ENCODE measurements at places on chromosomes 7 and 10.

DNA sequence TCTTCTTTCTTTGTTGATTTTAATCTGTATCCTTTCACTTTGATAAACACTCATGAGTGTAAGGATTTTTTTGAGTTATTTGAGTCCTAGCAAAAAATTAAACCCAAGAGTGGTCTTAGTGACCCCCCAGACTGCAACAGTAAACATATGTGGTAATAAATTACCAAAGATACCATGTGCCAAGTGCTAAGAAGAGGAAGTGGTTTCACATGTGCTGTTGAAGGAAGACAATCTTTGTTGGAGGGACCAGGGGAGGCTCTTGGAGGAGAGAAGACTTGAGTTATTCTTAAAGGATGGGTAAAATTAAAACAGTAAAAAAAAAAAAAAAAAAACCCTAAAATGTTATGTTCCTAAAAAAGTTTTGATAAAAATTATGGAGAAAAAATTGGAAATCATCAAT is 150.2 kb downstream of the SEC23IP start:
- DNase-seq, result no peak

DNA sequence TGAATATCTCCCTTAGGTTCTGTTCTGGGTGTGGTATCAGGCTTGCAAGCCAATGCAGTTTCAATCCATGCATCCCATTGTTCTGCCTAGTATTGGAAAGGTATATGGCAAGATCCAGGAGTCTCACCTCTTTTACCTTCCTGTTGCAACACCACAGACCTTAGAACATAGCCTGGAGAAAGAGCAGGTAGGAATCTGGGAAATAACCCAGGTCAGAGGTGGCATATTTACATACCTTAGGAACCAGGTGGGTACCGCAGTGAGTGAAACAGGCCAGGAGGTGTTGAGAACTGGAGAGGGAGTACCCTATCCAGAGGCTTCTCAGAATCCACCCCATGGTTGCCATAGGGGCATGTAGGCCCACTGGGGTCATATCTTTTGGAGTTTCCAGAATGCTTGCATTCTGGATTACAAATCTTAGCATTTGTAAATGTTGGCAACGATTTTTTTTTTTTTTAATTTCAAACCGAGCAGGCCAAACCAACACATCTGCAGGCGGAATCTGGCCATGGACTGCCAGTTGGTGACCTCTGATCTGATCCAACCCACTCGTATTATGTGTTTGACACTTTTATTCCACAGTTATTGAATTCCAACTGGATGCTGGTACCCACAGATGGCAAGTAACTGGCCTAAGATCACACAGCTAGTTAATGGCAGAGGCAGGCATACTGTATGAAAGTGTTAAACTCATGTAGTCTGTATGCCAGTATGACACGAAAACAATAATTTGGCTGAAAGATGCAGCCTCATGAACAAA is 180.3 kb upstream of the TCF7L2 start:
- DNase-seq, result no peak

DNA sequence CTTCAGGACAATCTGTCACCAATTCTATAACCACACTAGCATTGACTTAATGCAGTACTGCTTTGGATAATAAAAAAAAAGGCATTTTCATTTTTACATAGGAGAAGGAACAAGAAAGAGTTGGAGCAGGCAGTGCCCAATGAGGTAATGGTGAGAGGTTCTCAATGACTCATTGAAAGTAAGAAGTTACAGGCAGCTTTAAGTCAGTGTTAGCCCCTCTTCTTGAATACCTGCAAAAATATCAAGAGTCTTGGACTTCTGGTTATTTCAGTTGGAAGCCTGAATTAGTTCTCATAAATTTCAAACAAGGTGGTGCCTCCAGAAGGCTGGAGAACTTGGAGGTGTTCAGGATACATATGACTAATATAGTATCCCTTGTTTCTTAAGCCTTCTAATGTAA is 422.5 kb downstream of the HTR7 start:
- DNase-seq, result no peak

- DNase-seq, result no peak
Observed at GRCh38 chr10:103665162-103665889, 171.8 kb downstream of the NEURL1 start.

DNA sequence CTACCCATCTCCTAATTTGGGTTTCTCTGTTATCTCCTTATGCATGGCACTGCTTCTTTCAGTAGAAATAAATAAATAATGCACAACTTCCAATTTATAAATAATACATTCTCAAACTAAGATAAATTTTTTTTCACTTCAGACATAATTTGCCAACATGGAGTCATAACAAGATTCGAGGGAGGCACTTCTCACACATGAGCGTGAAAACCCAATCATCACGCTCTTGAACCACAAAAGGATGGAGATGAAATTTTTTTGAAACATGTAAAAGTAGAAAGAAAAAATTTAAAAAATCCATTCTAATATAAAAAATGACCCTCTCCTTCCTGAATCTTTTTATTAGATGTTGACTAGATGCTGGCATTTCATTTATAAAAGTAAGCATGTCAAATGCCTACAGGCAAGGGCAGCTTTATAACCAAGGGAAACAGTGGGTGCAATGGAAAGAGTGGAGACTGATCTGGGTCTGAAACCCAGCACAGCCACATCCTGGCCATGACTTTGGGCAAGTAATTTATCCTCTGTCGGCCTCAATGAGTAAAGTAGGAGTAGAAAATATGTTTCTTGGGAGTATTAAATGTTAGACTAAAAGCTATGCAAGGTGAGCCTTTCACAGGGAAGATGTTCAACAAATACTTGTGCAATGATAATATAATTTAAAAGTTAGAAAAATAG is 185.0 kb downstream of the STK31 start:
- no peak for DNase-seq

DNA sequence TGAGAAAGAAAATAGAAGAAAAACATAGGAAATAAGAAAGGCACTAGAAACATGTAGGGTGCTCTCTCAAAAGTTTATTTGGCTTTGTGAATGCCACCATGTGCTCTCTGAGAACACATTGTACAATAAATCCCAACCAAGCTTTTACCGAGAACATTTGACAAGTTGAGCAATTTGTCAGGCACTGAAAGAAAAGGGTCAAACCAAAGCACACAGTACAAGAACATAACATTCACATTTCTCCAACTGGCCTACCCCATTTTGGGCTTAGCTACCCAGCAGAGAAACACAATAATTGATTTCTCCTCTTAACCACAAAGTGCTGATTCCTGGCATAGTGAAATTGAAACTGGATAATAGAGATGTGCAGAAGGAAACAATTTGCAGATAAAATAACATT is 69.2 kb upstream of the SLC39A12 start:
- DNase-seq, result no peak

DNA sequence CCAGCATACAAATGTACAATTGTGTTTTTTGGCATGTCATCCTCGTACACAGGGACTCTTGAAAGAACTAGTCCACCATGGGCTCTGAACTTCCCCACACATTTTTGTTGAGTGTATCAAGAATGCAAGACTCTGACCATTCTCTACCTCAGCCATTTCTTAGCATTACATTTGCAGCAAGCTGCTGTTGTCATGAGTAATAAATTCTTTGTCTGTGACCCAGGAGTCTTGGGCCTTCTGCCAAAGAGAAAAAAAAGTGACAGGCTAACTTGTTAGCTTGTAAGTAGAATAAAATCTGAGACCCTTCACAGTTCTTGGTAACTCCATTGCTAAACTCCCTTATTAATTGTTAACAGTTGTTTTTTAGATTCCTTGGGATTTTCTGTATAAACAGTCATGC is 542.3 kb upstream of the MBL2 start:
- DNase-seq, result no peak

GRCh38 chr10:59085054-59085453 is 91.4 kb upstream of the PHYHIPL start:
- DNase-seq, result no peak

- peak; percentile 22 for DNase-seq
Observed at GRCh38 chr7:105857009-105857952, 19.1 kb downstream of the ATXN7L1 start.

GRCh38 chr10:114367351-114368056 is 36.8 kb downstream of the AFAP1L2 start:
- no peak for DNase-seq

GRCh38 chr10:28558923-28559508 is 26.1 kb downstream of the WAC start:
- DNase-seq, result no peak

GRCh38 chr7:42831718-42832522 is 80.0 kb downstream of the C7orf25 start:
- no peak for DNase-seq

- DNase-seq, result peak; percentile 81
Observed at GRCh38 chr10:119301397-119301796, 94.0 kb downstream of the GRK5 start.

DNA sequence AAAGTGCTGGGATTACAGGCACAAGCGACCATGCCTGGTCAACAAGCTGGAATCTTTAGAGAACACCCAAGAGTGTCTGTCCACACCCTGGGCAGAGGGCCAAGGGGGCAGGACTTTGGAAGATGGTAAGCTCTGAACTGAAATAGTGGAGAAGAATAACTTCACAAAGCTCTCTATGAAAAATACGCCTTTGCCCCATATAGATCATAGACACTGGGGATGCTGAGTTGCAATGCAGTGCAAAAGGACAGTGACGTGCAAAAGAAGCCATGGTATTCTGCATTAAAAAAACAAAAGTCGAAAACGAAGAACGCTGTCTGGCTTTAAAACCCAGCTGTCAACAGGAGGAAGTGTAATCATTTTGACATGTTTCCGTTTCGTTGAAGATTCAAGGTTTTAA is 353.6 kb downstream of the CALN1 start:
- no peak for DNase-seq

GRCh38 chr7:48011951-48012350 is 17.0 kb downstream of the SUN3 start:
- no peak for DNase-seq

Measured in CD4-positive, alpha-beta T cell treated with Interleukin-4 for 4 hours (primary cell).